ENCODE measurements at places on chromosomes 13 and 19.

DNA sequence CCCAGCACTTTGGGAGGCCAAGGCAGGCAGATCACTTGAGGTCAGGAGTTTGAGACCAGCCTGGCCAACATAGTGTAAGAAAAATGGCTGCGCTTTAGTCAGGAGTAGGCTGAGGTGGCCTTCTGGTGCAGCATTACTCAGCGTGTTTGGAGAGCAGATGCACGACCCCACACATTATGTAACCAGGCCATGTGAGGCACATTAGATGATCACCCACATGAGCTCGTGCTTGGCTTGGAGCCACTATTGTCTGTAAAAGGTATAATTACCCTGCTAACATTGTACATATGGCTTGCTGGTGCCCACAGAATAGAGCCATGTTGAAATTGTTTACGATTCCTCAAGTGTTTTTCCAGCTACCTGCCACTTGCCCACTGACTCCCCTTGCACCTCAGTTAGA, 24.0 kb upstream of the SCEL start:
- no peak for DNase-seq

- no peak for DNase-seq
These were observed 6.6 kb upstream of the DAPK3 start for GRCh38 chr19:3977242-3978143.

- DNase-seq = no peak
These were observed 54.0 kb upstream of the ATP12A start for GRCh38 chr13:24625870-24626849.

DNA sequence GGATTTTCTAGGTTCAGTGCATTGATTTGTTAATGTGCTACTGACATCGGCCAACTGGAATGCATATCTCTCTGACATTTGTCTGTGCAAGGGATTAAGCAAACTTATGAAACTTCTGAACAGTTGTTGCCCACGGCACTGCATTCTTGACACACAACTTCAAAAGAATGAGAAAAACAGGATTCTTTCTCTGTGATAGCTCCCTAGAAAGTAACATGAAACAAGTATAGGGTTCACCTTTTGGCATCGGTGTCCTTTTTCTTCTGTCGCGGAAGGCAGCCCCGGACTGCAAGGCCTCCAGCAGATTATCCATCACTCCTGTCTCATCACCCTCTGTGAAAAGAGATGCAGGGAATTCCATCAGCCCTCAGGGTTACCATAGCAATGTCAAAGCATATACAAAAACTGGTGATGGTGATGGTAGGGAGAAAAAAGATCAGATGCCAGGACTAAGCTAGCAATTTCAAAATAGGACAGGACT, 389.2 kb downstream of the DIAPH3 start:
- DNase-seq = no peak

DNA sequence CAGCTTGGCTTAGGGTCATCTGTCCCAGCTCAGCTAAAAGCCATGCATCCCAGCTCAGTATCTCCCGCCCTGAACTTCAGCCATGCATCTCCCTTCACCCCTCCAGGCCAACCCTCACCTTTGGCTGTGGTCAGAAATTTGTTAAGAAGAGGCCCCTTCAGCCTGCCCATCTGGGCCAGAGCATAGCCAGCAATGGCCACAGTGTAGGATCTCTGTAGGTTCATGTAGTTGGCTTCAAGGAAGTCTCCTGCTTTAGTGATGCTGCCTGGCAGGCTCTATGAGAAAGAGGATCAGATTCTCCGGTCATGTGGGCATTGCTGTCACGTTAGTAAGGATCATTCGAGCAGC, 16.6 kb upstream of the TNFSF14 start:
- no peak for DNase-seq

DNA sequence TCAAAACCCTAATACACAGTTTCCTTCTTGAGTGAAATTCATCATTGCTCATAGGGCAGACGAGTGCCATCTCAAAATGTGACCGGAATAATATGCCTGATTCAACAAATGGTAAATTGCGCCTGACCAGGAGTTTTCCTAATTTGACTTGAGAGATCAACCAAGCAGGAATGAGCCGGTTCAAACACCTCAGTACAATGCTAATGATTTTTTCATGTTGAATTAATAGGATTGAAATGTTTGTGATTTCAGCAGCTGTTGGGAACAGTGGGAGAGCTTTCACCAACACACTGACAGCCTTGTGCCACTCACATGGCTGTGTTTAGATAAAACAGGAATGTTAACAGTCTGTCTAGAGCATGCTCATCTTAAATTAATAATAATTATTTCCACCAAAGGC, 484.8 kb downstream of the PCDH9 start:
- DNase-seq = no peak

- DNase-seq = no peak
These were observed 8.2 kb upstream of the NFIC start for GRCh38 chr19:3357992-3358688.

- no peak for DNase-seq
These were observed 136.0 kb downstream of the UQCRFS1 start for GRCh38 chr19:29076963-29077362.

DNA sequence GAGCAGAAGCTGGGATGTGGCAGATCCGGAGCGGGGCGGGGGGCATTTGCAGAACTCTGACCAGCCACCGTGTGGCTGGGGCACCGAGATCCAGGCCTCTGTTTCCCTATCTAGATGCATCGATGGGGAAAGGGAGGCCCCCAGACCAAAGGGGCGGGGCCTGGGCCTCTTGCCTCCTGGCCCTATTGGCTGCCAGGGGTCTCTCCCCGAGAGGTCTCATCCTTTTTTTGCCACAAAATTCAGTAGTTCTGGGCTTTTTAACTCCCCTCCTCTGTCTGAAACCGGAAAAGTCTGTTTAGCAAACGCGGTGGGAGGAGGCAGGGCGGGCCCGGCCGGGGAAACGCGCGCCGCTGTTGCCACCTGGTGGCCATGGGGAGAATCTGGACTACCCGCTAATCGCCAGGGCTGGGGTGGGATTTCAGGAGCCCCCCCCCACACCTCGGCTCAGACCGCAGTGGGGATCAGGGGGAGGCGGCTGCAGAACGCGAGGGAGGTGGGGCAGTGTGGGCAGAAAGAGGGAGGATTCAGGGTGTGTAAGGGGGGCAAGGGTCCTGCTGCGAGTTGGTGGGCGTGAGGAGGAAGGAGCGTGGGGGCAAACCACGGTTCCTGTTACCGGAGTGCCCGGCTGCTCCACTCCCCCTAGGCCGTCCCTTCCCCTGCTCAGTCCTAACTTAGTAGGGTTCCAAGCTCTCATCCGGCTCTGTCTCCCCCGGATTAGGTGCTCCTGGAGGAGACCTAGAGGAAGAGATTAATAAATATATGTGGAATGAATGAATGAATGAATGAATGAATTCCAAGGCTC, 28.3 kb downstream of the IL12RB1 start:
- DNase-seq = peak; percentile 77

DNA sequence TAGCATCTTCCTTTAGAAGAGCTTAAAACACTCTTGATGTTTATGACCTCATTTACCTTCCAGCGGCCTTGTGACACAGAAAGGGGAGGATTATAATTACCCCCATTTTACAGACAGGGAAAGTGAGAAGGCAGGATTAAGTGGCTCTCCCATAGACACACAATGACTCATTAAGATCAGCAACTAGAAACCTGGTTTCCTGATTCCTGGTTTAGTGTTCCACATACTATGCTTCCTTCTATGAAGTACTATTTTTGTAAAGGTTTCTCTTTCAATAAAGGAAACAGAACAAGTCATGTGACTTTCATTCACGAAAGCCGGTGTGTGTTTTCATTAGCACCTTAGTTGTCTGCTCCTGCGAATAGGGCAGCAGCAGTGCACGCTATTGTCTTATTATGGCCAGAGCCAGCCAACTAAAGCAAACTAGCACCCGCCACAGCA, 8.3 kb downstream of the IRS2 start:
- no peak for DNase-seq

Measured in activated T-cell treated with anti-CD3 and anti-CD28 coated beads for 48 hours (primary cell).